ENCODE measurements at places on chromosomes 1 and 21.

- H3K36me3 ChIP-seq = no peaks in the 10 kb centered on the region
- peak; percentile 73 for DNase-seq
- no peak overlapping the region for H3K4me3 ChIP-seq
These were observed 2.4 kb upstream of the C8B start for GRCh38 chr1:56967900-56968832.

DNA sequence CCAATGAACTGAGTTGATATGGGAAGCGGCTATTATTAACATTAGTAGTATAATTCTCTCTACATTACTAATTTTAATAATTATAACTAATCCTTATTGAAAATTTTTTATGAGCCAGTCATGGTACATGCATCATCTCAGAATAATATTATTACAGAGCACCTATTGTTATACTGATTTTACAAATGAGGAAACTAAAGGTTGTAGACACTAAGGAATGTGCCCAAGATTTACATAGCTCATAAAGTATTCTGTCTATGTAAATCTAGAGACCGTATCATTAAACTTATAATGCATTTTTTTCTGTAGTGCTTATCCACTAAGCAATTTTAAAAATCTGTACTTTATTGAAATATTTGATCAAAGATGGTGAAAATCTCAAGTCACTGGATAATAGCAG lies 825.9 kb downstream of the PLA2G4A start:
- no peaks in the 10 kb centered on the region for H3K36me3 ChIP-seq
- no peak overlapping the region for H3K27ac ChIP-seq
- peaks cover 1% of the 10 kb centered on the region for H3K27me3 ChIP-seq
- no peak overlapping the region for H3K4me3 ChIP-seq
- no peaks in the 10 kb centered on the region for H3K4me1 ChIP-seq

DNA sequence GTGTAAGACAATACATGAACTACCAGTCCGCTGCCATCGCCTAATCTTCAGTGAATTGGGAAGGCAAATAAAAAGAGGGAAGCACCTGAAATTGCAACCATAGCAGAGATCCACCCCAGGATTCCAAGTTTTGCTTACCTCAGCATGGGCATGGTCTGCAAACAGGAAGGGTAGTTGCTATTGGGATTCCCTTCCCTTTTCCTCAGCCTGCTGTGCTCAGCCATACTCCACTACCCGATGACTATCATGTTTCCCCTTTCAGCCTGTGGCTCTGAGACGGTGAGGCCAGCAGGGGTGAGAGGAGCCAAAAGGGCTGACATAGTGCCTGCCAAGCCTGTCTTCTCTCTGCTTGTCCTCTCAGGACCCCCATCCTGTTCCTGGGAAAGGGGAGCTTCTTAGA lies 64.2 kb downstream of the GPR137B start:
- peak; percentile 13 for DNase-seq
- peaks cover 13% of the 10 kb centered on the region for H3K4me1 ChIP-seq
- no peak overlapping the region for H3K4me3 ChIP-seq
- no peaks in the 10 kb centered on the region for H3K27me3 ChIP-seq
- H3K27ac ChIP-seq = no peak overlapping the region

GRCh38 chr1:117674521-117675400 lies 68.9 kb downstream of the TENT5C start:
- no peaks in the 10 kb centered on the region for H3K36me3 ChIP-seq
- no peaks in the 10 kb centered on the region for H3K4me1 ChIP-seq
- no peak overlapping the region for H3K27ac ChIP-seq
- DNase-seq = peak; percentile 15
- H3K27me3 ChIP-seq = peaks cover 3% of the 10 kb centered on the region

GRCh38 chr1:97097404-97097925 lies 375.9 kb downstream of the PTBP2 start:
- no peak overlapping the region for H3K4me3 ChIP-seq
- no peaks in the 10 kb centered on the region for H3K27me3 ChIP-seq
- DNase-seq = no peak
- no peaks in the 10 kb centered on the region for H3K4me1 ChIP-seq
- no peak overlapping the region for H3K27ac ChIP-seq

Measured in endothelial cell (in vitro differentiated cells).